ENCODE measurements at places on chromosomes 6 and 20.

GRCh38 chr20:43461894-43462659, 4.4 kb downstream of the SRSF6 start:
- no peak for DNase-seq

GRCh38 chr6:76326871-76327270, 254.4 kb upstream of the IMPG1 start:
- no peak for DNase-seq

DNA sequence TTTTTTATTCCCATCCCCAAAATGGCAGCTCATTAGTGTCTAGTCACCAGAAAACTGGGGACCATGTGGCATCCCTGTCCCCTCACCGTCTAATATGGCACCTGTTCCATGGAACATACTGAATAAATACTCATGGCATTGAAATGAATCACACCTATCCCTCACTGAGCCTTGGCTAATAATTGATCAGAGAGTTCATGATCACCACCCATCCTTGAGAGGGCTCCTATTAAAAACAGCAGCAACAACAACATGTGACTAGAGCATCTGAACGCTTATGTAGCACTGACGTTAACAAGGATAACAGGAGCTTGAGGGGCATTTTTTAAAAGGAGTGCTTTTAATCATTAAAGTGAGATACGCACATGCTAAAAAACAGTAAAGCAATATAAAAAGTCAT, 1111.6 kb upstream of the FLRT3 start:
- no peak for DNase-seq

GRCh38 chr6:136553166-136553787, 3.1 kb upstream of the MAP7 start:
- no peak for DNase-seq

- no peak for DNase-seq
These were observed 21.6 kb downstream of the RALGAPA2 start for GRCh38 chr20:20690676-20691476.

DNA sequence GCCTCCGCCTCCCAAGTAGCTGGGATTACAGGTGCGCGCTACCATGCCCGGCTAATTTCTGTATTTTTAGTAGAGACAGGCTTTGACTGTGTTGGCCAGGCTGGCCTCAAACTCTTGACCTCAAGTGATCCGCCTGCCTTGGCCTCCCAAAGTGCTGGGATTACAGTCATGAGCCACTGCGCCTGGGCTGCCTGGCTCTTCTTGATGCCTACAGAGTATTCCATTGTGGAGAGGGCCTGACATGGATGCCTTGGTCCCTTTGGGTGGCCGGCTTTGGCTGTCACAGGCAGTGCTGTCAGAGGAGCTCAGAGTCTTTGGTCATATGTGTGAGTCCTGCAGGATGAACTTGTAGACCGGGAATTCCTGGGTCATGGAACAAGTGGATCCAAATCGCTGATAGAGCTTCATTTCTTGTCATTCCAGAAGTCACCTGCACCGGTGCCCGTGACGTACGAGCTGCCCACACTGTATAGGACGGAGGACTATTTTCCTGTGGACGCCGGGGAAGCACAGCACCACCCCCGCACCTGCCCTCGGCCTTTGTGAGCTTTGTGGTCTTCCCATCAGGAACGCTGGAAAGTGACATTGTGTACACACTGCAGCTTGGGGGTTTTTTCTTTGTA, 55.1 kb downstream of the ADNP start:
- no peak for DNase-seq

DNA sequence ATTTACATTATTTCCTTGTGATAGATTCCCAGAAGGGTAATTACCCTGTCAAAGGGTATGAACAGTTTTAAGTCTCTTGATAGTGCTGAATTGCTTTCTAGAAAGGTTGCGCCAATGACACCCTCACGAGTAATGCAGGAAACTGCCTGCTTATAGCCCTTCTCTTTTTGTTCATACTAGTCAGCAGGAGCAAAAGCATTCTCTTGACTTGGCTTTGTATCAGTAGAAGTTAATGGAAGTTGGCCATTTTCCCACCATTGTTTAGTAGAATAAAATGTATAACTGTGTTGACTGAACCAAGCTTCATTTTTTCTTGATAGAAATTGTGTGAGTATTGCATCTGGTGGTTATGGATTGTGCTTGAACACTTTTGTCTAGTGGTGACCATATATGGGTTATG, 100.1 kb downstream of the FARS2 start:
- DNase-seq, result no peak

GRCh38 chr20:64116541-64117431, 9.4 kb upstream of the NPBWR2 start:
- DNase-seq, result no peak

- no peak for DNase-seq
These were observed 55.8 kb upstream of the IYD start for GRCh38 chr6:150312844-150313584.

DNA sequence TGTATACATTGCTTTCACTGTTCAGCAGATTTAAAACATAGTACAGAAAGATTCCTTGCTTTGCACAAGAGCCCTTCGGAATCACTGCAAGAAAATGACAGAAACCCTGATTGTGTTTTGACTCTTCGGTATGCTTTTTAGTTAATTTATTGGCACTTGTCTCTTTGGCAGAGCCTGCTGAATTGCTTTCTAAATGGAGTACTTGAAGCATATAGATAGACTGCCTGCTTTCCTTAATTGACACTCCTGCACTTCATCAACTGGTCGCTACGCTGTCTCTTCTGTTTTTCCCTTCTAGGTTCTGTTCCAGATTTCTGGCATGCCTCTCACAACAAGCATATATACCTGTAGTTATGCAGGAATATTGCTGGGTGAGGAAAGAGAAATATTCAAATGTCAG, 22.4 kb upstream of the RBM24 start:
- DNase-seq, result no peak

Measured in neuronal stem cell (in vitro differentiated cells).